ENCODE measurements at places on chromosomes 3 and 15. TPM values are rescaled to one million over a fixed set of nuclear protein-coding genes. Genes with fewer than 3 reads are reported as not detected.

DNA sequence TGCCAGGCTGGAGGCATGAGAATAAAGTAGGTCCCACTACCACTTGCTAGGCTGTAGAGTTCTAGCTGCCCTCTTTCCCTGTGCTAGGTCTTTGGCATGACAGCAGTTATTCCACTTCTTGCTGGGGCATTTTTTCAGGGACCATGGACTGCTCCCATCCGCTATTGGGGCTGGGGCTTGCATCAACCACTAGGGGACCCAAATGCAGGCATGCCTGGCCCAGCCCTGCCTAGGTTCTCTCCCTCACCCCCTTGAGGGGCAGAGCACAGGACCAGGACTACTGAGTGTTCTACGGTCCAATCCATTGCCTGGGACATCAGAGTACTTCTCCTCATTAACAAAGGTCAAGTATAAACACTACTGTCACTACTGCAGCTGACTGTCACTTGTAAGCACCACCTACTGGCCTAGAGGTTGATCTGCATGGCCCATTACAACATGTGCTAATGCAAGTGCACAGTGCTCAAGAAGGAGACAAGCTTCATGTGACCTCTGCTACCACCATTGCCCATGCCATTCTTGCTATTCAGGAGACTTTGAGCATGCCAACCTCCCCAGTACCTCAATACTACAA is 270.5 kb downstream of the MBNL1 start:
- H3K27me3 ChIP-seq, result no peaks in the 10 kb centered on the region
- H3K27ac ChIP-seq, result no peak overlapping the region
- no peaks in the 10 kb centered on the region for H3K4me1 ChIP-seq
- H3K4me3 ChIP-seq, result no peak overlapping the region
- H3K36me3 ChIP-seq, result no peaks in the 10 kb centered on the region

DNA sequence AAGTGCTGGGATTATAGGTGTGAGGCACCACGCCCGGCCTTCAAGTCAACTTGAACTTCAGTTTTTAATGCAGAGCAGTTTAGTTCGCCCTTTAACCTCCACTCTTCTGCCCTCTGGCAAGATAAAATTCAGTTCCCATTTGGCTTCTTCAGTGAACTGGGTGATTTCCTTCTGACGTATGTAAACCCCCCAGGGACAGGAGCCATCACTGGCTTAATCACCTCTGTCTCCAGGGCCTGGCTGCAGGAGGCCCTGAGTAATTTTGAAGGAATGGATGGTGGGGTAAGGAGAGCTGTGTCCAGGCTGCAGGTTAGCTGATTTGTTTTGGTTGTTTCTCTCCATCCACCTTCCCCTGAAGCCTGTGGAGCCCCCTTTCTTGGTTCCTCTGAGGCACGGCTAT is 11.9 kb downstream of the MCM2 start:
- peaks cover 11% of the 10 kb centered on the region for H3K36me3 ChIP-seq
- H3K4me1 ChIP-seq, result peaks cover 2% of the 10 kb centered on the region
- no peak for DNase-seq
- H3K27ac ChIP-seq, result no peak overlapping the region
- H3K4me3 ChIP-seq, result no peak overlapping the region

DNA sequence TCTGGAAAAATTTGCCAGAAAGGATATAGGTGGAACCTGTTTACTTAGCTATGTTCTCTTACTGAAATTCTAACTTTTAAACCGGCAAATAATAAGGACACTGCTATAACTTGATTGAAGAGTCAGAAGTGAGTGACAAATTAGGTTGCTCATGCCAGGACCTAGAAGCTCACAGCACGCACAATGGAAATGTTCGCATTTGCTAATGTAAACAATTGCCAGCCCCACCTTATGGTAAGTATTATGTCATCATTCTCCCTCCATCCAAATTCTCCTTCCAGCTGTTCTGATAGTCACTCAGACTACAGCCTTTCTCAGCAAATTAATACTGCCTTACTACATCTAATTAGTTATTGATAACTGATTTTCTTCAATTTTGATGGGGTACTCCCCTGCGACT is 4.8 kb upstream of the STXBP5L start:
- H3K4me3 ChIP-seq, result no peak overlapping the region
- no peak for DNase-seq
- no peak overlapping the region for H3K27ac ChIP-seq
- H3K27me3 ChIP-seq, result peaks cover 6% of the 10 kb centered on the region
- no peaks in the 10 kb centered on the region for H3K4me1 ChIP-seq

- H3K36me3 ChIP-seq, result no peaks in the 10 kb centered on the region
- no peak overlapping the region for H3K27ac ChIP-seq
- no peak for DNase-seq
- H3K4me1 ChIP-seq, result no peaks in the 10 kb centered on the region
- H3K4me3 ChIP-seq, result no peak overlapping the region
- H3K27me3 ChIP-seq, result no peaks in the 10 kb centered on the region
Observed at GRCh38 chr15:83762367-83762766, 108.4 kb downstream of the ADAMTSL3 start.

DNA sequence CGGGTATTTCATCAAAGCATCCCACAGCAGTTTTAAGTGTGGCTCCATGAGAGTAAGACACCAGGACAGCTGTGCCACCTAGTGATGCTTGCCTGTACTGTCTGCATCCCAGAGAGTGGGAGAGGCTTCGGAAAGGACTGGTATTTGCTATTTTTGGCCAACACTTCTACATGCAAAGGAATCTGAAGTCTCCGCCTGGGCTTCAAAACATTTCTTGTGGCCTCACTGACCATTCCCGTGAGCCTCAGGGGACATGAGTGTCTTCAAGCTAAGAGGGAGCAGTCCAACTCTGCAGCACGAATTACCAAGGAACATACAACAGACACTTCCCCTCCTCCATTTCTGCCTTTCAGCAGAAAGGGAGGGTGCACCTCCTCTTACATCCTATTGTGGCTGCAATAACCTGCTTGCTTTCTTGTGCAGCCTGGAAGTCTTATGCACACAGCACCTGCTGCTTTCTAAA is 177.5 kb downstream of the RORA start:
- no peak overlapping the region for H3K4me3 ChIP-seq
- H3K36me3 ChIP-seq, result no peaks in the 10 kb centered on the region
- H3K27ac ChIP-seq, result no peak overlapping the region
- no peaks in the 10 kb centered on the region for H3K27me3 ChIP-seq

The RNF13 gene
- total RNA-seq, result 81.7 TPM

The CPLX3 gene
- not detected for total RNA-seq

The LRRC3B gene
- total RNA-seq, result not detected

The HCN4 gene
- not detected for total RNA-seq

The RETNLB gene
- not detected for total RNA-seq

The TFG gene
- 52.6 TPM for total RNA-seq

Measured in fibroblast of lung (primary cell).